Type B pancreatic cell (in vitro differentiated cells): ENCODE measurements at places on chromosomes 5 and 9. TPM values are rescaled to one million over a fixed set of nuclear protein-coding genes. Genes with fewer than 3 reads are reported as not detected.

Gene TMC1
- not detected in 2 replicates for total RNA-seq

Gene FCN2
- total RNA-seq, result not detected in 2 replicates

Gene SLC4A9
- total RNA-seq, result 0.17 TPM in 1 of 2 replicates, not detected in the other

Gene PPP3R2
- total RNA-seq, result 0.07 and 0.22 TPM in 2 replicates

Gene PTTG1
- 34.5 and 100 TPM in 2 replicates for total RNA-seq

Gene ZFP62
- 45.6 and 49.8 TPM in 2 replicates for total RNA-seq

Gene RICTOR
- total RNA-seq, result 30.1 and 31.8 TPM in 2 replicates

Gene LCN9
- 1.1 and 2.0 TPM in 2 replicates for total RNA-seq

Gene NR4A3
- total RNA-seq, result 2.0 and 3.4 TPM in 2 replicates

Gene ZNF169
- 2.4 and 6.6 TPM in 2 replicates for total RNA-seq

Gene LCN1
- total RNA-seq, result not detected in 2 replicates

Gene PTPN3
- total RNA-seq, result 4.9 and 8.1 TPM in 2 replicates
